ENCODE measurements at places on chromosomes 7 and 10. TPM values are rescaled to one million over a fixed set of nuclear protein-coding genes. Genes with fewer than 3 reads are reported as not detected.

DNA sequence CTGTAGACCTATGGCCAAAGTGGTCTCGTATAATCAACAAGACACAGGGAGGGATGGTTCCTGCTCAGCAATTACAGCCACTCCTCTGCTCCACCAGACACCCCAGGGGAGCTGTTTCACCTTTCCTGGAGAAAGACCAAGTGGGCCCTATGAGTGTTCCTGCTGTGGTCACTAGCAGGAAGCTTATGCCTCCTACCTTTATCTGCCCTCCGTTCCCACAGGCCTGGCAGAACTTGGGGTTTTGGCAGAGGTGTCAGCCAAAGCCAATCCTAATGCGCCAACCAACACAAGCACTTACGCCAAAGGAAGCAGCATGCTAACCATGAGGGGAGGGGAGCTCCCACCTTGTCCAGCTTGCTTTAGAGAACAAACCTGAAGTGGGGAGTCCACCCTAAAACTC is 31.2 kb downstream of the XPNPEP1 start:
- DNase-seq = no peak

- DNase-seq = no peak
Observed at GRCh38 chr10:86291616-86292340, 74.8 kb downstream of the GRID1 start.

The RASA4B gene
- polyA plus RNA-seq = 4.5 TPM

- DNase-seq = no peak
Observed at GRCh38 chr10:124554085-124554858, 92.6 kb downstream of the LHPP start.

DNA sequence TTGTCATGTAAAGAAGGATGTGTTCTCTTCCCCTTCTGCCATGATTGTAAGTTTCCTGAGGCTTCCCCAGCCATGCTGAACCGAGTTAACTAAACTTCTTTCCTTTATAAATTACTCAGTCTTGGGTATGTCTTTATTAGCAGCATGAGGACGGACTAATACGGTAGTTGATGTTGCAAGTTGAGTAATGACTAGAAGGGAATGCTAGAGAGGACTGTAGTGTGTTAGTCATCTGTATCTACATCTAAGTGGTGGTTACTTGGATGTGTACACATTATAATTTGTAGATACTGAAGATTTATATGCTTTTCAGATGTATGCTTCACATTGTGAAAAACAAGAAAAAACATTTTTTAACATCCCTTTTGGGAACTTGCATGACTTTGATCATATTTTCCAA is 244.6 kb downstream of the POLR1F start:
- DNase-seq = no peak

- DNase-seq = no peak
Observed at GRCh38 chr10:131532745-131533341, 221.3 kb upstream of the TCERG1L start.

The CNPY1 gene
- not detected for polyA plus RNA-seq

DNA sequence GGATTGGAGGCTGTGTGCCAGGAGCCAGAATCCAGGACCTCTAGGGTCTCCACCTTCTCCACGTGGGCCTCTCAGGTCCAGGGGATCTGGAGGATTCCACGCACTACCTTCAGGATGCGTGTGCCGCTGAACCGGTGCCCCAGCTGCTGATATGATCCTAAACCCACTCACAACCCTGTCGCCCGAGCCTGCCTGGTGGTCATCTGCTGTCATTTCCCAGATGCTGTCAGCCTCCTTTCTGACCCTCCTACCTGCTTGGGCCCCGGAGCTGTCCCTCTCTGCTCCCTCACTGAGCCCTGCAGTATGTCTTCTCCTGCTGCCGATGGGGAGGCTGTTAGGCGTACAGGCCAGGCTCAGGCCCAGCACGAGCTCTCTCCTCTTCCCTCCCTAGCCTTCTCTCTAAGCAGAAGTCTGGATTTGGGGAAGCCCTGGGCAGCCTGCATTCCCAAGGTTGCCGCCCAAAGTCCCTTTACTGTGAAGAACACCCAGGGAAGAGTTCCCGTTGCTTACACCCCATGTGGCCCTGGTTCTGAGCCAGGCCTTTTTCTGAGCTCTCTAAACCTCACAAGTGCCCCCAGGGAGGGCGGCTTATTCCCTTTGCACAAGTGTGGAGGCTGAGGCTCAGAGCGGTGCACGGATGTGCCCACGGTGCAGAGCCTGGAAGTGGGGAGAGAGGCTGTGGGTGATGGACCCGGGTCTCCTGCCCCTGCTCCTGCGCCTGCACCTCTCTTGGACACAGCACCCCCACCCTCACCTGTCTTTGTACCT is 30.8 kb upstream of the ZNF488 start:
- DNase-seq = no peak
